Stimulated activated CD8-positive, alpha-beta memory T cell treated with anti-CD3 and anti-CD28 coated beads, Interleukin-7, amount 100 ng/mL, for 24 hours (primary cell): ENCODE measurements at places on chromosomes 7 and 10.

DNA sequence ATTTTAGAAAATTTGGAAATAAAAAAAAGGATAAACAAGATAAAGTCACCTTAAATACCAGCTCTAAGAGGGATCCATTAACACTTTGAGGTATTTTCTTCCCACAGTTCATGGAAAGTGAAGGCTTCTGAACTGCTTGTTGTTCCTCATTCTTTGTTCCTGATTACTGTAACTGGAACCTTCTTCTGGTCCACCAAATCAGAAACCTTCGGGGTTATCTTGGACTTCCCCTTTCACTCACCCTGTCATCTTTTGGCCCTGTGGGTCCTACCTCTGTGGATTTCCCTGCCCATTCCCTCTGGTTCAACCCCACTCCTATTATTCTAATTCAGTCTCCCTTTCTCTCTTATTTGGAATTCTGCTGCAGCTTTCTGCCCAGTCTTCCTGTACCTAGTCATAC, 116.5 kb upstream of the PRPS1L1 start:
- DNase-seq = no peak

DNA sequence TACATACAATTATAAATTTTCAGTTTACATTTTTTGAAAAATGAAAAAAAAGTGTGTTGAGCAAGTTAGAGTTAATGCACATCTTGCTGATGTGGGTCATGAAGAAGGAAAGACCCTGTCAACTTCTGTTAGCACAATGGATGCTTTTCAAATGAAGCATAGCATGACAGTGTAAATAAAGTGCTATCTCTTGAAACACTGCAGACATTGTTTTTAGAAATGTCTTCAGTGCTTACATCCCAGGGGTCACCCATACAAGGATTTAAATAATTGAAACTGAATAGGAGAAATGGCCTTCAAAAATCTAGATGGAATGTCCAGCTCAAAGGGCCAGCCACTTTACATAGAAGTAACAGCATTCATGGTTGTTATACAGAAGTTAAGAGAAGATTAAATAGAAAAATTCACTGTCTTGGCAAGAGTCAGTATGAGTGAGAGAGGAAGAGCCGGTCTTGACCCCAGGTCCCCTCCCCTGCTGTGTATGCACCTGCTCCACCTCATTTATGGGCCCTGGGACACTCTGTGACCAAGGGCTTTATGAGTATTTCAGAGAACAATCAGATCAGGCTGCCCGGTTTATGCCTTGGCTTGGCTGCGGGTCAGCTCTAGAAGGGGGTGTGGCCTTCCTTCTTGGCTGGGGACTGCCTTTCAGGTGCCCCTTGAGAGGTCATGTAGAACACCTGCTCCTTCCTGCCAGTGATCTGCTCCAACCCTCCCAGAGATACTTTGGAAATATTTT, 237.7 kb upstream of the TMEM72 start:
- DNase-seq = no peak

- no peak for DNase-seq
Measured at GRCh38 chr7:69801729-69802682, 203.7 kb downstream of the AUTS2 start.

DNA sequence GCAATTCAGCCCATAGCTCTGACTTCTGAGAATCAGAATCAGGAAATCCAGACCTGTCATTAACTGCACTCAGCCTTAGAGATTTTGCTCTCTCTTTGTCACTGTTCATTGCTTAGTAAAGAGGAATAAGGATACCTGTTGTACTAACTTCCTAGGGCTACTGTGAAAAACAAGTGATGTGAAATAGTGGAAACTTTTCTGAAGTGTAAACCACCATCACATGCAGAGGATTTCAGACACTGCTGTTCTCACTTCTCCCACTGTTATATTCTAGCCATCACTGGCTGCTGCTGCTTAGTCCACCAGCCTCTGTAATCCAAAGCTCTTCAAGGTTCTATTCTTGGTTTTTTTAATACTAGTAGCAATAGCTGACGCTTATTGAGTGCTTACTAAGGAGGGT, 129.6 kb upstream of the CCDC6 start:
- DNase-seq = no peak

- DNase-seq = no peak
Measured at GRCh38 chr7:108135446-108136190, 5.5 kb upstream of the LAMB4 start.

DNA sequence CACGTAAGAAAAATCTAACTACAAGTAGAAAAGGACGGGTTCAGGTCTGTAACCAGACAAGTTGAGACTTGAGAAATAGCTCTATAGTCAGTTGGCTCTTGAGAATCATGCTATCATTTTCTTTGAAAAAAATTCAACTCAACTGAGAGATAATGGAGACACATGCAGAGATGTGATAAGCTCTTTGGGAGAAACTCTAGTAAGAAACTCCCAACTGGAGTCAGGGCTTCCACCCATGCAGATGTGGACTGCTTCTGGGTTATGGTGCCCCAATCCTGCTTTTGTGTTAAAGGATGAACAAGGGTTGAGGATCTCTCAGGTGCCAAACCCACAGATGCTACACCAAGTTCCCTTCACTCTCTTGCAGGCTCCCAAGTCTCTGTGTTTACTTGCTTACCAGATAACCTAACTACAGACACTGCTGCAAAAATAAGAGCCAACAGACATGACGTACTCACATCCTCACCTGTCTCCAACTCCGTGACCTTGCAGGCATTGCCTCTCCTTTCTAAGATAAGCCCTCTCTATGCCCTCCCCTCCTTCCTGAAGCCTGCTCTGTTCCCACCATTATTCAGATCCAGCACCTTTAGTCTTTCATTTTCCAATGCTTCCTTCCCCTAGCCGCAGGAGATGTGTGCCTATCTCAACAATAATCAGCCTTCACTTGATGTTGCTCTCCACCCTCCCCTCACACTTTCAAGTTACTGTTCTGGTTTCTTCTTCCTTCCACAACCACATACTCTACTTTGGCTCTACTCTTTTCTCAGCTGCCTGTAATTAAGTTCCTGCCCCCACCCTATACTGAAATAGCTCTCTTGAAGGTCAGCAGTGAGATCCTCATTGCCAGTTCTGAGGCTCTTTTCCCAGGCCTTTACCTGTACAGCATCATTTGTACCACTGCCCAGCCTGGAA, 130.0 kb downstream of the ICA1 start:
- DNase-seq = no peak

DNA sequence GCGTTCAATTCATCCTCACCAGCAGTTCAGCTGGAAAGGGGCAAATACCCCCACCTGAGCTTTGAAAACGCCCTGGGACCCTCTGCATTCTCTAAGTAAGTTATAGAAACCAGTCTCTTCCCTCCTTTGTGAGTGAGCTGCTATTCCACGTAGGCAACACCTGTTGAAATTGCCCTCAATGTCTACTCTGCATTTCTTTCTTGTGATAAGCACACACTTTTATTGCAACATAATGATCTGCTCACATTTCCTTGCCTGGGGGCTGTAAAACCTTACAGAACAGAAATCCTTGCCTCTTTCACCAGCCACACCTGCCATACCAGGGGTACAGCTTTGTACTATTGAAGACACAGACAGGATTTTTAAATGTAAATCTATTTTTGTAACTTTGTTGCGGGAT, 155.8 kb upstream of the LANCL2 start:
- no peak for DNase-seq

DNA sequence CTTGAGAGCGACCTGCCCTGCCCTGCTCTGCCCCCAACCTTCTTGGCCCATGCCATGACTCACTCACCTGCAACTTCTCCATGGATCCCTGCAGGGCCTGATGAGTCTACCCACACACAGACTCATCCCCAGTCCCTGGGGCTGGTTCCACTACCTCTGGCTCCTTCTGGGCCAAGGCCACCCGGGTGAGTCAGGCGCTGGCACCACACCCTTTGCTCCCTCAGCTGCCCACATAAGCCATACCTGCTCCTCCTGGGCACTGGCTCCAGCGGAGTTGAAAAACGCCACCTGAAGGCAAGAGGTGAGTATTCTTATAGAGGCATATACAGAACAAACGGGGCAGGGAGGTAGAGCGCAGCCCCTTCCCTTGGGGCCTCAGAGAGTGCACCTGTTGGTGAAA, 16.2 kb upstream of the MTPAP start:
- DNase-seq = no peak

- DNase-seq = no peak
Measured at GRCh38 chr10:43404704-43405084, 4.3 kb downstream of the HNRNPF start.

GRCh38 chr7:128758553-128758952, 17.0 kb downstream of the OPN1SW start:
- DNase-seq = no peak

- no peak for DNase-seq
Measured at GRCh38 chr10:77608281-77608680, 29.3 kb downstream of the KCNMA1 start.

- DNase-seq = no peak
Measured at GRCh38 chr10:109239371-109239770, 683.9 kb downstream of the XPNPEP1 start.

- no peak for DNase-seq
Measured at GRCh38 chr10:78472551-78472890, 438.9 kb downstream of the RPS24 start.

DNA sequence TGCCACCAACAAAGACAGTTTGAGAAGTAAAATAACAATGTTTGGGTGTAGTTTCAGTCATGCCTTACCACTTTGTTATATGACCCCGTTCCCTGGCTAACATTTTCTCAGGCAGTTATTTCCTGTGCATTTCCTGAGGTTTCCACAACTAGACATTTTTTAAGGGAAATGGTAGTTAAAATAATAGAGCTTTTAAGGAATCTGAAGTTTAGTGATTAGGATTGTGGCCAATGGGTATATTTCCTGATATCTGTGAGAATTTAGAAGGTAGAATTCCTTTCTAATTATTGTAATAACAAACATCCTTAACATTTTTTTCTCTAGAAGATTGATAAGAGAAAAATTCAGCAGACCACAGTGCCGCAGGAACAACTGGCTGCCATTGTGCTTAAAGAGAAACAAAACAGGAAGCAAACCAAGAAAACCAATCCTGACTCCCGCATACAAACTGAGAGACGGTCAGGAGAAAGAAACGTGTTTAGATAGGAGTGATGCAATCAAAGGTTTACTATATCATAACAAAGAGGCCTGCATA, 193.6 kb downstream of the MBL2 start:
- DNase-seq = no peak

- DNase-seq = no peak
Measured at GRCh38 chr7:102431617-102432298, 1.6 kb upstream of the ORAI2 start.

- no peak for DNase-seq
Measured at GRCh38 chr7:154916856-154917807, 85.8 kb downstream of the PAXIP1 start.

- DNase-seq = no peak
Measured at GRCh38 chr10:70164163-70164562, 6.2 kb downstream of the SAR1A start.

DNA sequence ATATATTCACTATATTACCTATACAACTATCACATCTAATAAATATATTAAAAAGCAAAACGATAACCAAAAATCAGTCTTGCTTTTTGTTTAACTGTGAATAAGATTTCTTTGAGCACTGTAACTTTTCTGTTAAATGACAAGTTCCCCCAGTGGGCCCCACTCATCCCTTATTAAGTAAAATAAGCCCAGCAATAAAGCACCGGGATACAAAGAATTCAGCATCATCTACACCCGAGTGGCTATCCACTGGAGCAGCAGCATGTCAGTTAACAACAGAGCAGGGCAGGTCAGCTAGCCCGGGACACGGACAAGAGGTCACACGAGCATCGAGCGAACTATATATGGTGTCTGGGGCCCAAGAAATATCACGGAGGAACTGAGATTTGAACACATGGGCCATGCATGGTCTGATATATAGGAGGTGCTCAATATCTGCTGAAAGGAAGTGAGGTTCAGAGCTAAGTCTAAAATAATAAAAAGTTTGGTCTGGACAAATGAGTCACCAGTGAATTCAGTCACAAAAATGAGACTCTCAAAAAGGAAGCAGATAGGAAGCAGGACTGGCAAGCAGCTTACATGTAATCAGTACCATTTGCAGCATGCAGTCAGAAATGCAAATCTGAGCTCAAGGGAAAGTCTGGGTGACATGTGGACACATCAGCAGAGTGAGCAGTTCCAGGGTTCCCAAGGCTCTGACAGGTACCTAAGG, 4.1 kb downstream of the ERCC6 start:
- no peak for DNase-seq

DNA sequence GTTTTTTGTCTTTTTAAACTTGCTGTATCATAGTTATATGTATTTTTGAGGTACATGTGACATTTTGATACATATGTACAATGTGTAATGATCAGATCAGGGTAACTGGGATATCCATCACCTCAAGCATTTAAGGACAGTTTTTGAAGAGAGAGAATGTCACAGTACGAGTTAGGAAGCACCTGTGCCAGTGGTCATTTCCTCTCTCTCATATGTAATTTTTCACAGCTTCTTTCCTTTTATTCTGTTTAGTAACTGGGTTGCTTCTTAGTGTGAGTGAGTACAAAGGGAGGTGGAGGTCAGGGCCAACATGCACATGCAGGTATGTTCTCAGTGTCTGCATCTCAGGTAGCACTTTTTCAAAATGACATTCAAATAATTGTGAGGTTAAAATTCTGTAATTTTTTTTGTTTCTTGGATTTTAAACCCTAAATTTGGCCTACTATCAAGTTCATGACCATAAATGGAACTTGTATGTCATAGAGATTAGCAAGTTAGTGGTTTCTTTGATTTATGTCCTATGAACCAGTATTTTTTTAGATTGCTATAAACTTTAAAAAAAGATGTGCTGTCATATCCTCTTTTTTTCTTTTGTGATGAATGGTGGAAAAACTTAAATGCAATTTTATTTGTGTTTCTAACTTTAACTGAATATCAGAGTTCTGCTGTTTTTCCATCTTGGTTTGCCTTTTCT, 42.7 kb downstream of the SNX10 start:
- no peak for DNase-seq

DNA sequence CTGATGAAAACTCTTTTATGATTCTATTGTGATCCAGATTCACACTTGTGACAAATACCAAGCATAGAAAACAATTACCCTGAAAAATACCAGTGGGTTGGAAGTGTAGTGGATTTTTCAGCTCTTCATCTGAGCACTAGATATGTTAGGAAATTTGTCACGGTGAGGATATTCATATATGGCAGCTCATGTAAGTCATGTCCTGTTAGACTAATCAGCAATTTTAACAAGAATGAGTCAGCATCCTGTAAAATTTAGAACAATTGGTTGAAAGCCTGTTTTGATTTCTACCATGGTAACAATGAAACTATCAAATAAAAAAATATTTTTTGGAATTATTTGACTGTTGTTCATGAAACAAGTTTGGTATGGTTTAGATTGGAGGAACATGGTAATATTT, 334.3 kb downstream of the CACNA2D1 start:
- no peak for DNase-seq

GRCh38 chr10:74165530-74165901, 14.5 kb downstream of the ADK start:
- no peak for DNase-seq

- no peak for DNase-seq
Measured at GRCh38 chr7:140275069-140275965, 98.5 kb upstream of the KDM7A start.
